Suppressor macrophage treated with lipopolysaccharide for 1 hour (primary cell): ENCODE measurements at places on chromosomes 3 and 15.

- peak; percentile 63 for DNase-seq
These were observed 119.9 kb downstream of the LMLN start for GRCh38 chr3:198079771-198080520.

- DNase-seq: no peak
These were observed 156.2 kb upstream of the THRB start for GRCh38 chr3:24650839-24651238.

DNA sequence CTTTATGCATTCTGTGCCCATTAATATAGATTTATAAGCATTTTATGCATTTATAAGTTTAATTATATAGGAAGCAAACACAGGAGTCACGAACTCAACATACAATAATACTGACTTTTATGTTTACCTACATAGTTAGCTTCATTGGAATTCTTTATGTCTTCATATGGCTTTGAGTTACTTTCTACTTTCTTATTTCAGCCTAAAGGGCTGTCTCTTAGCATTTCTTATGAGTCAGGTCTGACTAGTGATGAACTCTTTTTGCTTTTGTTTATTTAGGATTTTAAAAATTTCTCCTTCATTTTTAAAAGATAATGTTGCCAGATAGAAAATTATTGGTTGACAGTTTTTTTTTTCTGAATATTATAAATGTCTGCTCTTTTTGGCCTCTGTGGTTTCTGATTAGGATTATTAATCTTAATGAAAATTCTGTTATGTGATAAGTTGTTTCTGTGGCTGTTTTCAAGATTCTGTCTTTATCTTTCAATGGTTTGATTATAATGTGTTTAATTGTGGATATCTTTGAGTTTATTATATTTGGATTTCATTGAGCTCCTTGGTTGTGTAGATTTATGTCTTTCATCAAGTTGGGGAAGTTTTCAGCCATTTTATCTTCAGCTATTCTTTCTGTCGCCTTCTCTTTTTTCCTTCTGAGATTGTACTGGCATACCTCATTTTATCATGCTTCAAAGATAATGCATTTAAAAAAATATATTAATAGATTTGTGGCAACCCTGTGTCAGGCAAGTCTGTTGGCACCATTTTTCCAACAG is 54.3 kb downstream of the ATP2C1 start:
- no peak for DNase-seq

GRCh38 chr15:22786868-22787698 is 639 bp downstream of the NIPA1 start:
- DNase-seq: no peak

DNA sequence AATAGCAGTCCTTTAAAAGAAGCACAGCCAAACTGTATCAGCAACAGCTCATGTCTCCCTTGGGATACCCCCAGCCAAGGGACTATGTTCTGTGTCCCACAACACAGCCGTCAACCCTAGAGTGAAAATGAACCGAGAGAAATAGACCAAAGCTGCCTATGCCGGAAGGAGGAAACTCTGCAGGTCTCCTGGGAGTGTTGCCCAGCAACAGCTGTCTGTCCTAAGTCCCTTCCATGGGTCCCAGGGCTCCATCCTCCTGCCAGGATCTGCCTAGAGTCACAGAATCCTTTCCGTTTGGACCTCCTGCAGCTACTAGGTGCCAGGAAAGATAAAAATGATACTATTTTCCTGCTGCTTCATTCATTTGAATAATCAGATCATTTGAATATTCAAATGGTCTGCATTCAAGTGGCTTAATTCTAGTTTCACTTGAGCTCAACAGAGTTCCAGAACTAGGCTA is 53.1 kb downstream of the TRANK1 start:
- no peak for DNase-seq

- DNase-seq: no peak
These were observed 24.6 kb upstream of the GATA2 start for GRCh38 chr3:128517648-128518047.
